ENCODE measurements at places on chromosomes 2 and 18. TPM values are rescaled to one million over a fixed set of nuclear protein-coding genes. Genes with fewer than 3 reads are reported as not detected.

Gene DQX1
- total RNA-seq = 0.63 TPM

Gene FAHD2A
- 20.5 TPM for total RNA-seq

Gene HOXD13
- total RNA-seq = 0.36 TPM

Gene LIMS2
- total RNA-seq = 4.6 TPM

Gene NYAP2
- total RNA-seq = not detected

Gene ARPC2
- 213 TPM for total RNA-seq

Gene BOLL
- not detected for total RNA-seq
